ENCODE measurements at places on chromosomes 16 and 17. TPM values are rescaled to one million over a fixed set of nuclear protein-coding genes. Genes with fewer than 3 reads are reported as not detected.
A peak's percentile ranks its signal among the peaks of the same experiment; 100 is the strongest.

Gene TBC1D16
- total RNA-seq = 5.4 TPM

Gene APOBR
- total RNA-seq = 2.9 TPM

Gene MT4
- not detected for total RNA-seq

GRCh38 chr16:30041841-30042240, 10.8 kb upstream of the TLCD3B start:
- no peak overlapping the region for H3K27ac ChIP-seq
- H3K27me3 ChIP-seq = peaks cover 3% of the 10 kb centered on the region
- DNase-seq = no peak
- no peaks in the 10 kb centered on the region for H3K36me3 ChIP-seq
- no peak overlapping the region for H3K4me3 ChIP-seq

GRCh38 chr17:13788385-13788784, 186.7 kb upstream of the HS3ST3A1 start:
- no peak overlapping the region for H3K4me3 ChIP-seq
- no peaks in the 10 kb centered on the region for H3K4me1 ChIP-seq
- H3K27me3 ChIP-seq = no peaks in the 10 kb centered on the region
- peaks cover 2% of the 10 kb centered on the region for H3K36me3 ChIP-seq
- no peak for DNase-seq

- H3K27me3 ChIP-seq = no peaks in the 10 kb centered on the region
- peak overlapping the region; percentile 56 for H3K27ac ChIP-seq
- peaks cover 23% of the 10 kb centered on the region for H3K36me3 ChIP-seq
- DNase-seq = no peak
Measured at GRCh38 chr16:57471852-57472664, 9.6 kb downstream of the POLR2C start.

DNA sequence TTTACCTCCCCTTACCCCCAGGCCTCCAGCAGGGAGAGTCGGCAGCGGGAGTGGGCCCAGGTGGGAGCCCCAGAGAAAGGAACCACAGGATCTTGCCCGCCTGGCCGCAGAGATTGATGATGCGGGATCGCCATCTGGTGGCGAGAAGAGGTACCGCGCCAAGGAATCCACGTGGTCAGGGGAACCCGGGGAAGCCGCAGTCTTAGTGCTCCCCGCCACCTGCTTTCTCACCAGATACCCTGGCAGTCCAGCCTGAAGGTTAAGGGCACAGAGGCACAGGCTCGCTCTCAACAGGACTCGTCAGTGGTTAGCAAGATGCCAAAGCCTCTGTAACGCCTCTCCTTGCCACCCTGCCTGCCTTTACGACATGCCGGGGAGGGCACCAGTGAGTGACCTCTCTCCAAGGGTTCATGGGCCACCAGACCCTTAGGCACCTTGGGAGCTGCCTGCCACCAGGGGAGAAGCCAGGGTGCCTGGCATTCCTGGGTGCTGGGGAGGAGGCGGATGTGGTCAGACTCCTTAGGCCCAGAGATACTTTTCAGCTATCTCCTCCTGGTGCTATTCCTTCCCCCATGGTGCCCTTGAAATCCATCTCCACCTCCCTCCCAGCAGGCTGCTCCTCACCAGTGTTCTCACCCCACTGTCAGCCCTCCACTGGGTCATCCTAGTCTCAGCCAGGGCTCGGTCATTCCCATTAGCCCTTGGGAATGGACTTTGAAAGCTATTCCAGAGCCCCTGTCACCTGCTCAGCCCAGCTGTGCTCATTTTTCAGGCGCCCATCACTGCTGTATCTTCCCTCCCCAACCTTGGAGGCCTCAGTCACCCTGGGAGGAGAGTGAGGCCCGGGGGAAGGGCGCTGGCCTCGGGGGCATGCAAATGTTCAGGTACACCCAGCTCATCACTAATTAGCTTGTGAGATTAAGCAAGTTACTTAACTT, 5.5 kb upstream of the RHBDF2 start:
- H3K27me3 ChIP-seq = no peaks in the 10 kb centered on the region
- H3K4me3 ChIP-seq = no peak overlapping the region
- peak; percentile 93 for DNase-seq
- H3K36me3 ChIP-seq = no peaks in the 10 kb centered on the region
- peaks cover 12% of the 10 kb centered on the region for H3K4me1 ChIP-seq
- H3K27ac ChIP-seq = no peak overlapping the region

DNA sequence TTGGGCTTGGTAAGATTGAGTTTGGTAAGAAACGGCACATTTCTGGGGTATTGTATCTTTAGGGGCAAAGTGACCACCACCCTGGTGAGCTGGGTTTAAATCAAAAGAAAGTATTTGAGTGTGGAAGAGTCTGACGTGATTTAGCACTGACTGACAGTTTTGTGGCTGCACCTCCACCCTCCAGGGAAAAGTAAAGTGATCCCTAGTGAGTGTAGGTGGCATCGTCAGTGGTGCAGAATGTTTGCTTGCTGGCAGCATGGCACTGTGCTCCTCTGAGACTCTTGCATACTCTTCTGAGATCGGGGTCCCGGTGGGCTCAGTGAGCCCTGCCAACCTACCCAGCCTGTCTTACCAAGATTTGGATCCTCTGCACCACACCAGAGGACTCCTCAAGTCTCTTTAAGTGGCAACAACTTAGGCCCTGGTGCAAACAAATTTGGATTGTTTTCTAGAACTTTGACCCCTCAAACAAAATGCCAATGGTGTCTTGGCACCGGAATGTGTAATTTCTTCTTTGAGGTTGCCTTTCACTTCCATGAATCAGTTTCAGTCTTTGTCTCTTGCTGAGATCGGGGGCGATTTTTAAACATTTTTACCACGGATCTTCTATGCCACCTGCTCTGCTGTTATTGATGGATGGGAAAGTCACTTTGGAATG, 2.8 kb downstream of the PRKCB start:
- peak; percentile 23 for DNase-seq
- H3K27ac ChIP-seq = no peak overlapping the region
- H3K27me3 ChIP-seq = peaks cover 2% of the 10 kb centered on the region
- peaks cover 9% of the 10 kb centered on the region for H3K36me3 ChIP-seq
- peak overlapping the region; percentile 94 for H3K4me3 ChIP-seq

GRCh38 chr16:90020260-90020837, 1.1 kb upstream of the DBNDD1 start:
- H3K27me3 ChIP-seq = peaks cover 10% of the 10 kb centered on the region
- no peak overlapping the region for H3K27ac ChIP-seq
- no peak for DNase-seq
- H3K4me3 ChIP-seq = peak overlapping the region; percentile 54

DNA sequence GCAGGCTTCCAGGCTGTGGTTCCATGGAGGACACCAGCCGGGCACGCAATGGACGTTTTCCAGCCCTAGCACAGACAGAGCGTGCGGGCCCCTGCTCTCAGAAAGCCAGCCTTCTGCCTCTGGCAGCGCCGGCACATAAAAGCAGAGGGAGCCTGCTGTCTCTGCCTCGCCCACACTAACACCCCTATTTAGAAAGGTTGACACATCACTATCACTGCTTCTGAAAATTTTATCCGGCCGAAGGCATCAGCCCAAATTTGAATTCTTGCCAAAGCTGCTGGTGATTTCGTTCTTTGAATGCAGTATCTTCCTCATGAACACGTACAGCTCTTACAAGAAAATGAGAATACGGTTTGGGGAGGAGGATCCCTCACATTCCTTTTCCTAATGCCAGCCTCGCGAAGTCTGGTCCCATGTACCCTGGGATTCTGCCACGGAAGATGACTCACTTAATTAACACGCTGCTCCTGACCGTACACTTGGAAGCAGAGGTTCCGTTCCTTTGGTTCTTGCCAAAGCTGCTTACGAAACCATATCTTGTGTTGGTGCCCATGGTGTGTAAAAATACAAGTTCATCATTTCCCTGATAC, 1.3 kb upstream of the RAB11FIP3 start:
- peak overlapping the region; percentile 82 for H3K4me3 ChIP-seq
- H3K4me1 ChIP-seq = peaks cover 28% of the 10 kb centered on the region
- no peak overlapping the region for H3K27ac ChIP-seq

- H3K4me3 ChIP-seq = peak overlapping the region; percentile 76
- peaks cover 5% of the 10 kb centered on the region for H3K4me1 ChIP-seq
- DNase-seq = no peak
- peaks cover 48% of the 10 kb centered on the region for H3K27me3 ChIP-seq
- H3K27ac ChIP-seq = no peak overlapping the region
Measured at GRCh38 chr16:67326115-67326471, 448 bp downstream of the KCTD19 start.

DNA sequence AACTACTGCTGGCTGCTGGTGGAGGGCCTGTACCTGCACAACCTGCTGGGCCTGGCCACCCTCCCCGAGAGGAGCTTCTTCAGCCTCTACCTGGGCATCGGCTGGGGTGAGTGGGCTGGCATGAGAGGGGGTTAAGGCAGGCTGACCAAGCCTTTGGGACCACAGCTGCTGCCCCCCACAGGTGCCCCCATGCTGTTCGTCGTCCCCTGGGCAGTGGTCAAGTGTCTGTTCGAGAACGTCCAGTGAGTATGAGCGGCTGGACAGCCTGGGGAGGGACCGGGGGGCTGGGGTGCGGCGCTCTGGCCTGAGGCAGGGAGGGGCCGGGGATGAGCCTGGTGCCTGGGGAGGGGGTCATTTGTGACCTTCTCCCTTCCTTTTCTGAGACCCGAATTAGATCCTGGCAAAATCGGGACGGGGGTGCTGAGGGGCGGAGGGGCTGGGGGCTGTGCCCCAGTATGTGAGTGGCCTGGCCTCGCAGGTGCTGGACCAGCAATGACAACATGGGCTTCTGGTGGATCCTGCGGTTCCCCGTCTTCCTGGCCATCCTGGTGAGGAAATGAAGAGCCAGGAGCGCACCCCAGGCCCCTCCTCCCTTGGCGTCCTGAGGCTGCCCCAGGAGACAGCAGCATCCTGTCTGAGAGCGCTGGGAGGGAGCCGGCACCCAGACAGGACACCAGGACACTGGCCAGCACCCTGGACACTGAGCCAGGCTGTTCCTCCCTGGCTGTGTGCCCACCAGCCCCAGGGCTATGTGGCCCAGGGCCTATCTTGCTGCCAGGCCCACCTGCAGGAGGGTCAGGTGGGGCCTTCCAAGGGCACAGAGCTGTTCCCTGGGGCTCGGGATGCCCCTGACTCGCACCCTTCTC, 8.0 kb downstream of the GCGR start:
- no peak for DNase-seq
- H3K27me3 ChIP-seq = peaks cover 9% of the 10 kb centered on the region
- no peaks in the 10 kb centered on the region for H3K4me1 ChIP-seq
- no peak overlapping the region for H3K4me3 ChIP-seq
- no peaks in the 10 kb centered on the region for H3K36me3 ChIP-seq

- no peak overlapping the region for H3K4me3 ChIP-seq
- H3K27ac ChIP-seq = no peak overlapping the region
- no peaks in the 10 kb centered on the region for H3K36me3 ChIP-seq
- DNase-seq = no peak
- H3K27me3 ChIP-seq = peaks cover 5% of the 10 kb centered on the region
Measured at GRCh38 chr16:75865736-75866135, 139.4 kb upstream of the CPHXL start.

- H3K27ac ChIP-seq = no peak overlapping the region
- no peak for DNase-seq
- H3K36me3 ChIP-seq = peaks cover 2% of the 10 kb centered on the region
- no peak overlapping the region for H3K4me3 ChIP-seq
Measured at GRCh38 chr17:82118815-82119380, 20.9 kb upstream of the FASN start.

DNA sequence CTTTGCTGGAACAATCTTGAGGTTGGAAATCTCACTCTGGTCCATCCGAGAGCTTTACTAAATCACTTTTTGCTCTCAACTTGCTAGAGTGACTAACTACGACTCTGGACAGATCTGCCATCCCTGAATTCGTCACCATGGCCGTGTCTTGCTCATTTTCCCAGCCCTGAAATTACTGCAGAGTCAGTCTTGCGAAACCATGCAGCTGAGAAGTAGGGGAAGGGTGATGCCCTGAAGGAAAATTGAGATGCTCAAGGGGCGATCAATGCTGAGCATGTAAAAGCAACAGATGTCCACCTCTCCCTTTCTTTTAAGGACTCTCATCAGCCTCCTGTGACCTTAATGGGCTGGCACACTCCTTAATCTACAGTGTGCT, 18.8 kb downstream of the PCTP start:
- DNase-seq = no peak
- no peak overlapping the region for H3K4me3 ChIP-seq
- peaks cover 18% of the 10 kb centered on the region for H3K36me3 ChIP-seq
- no peak overlapping the region for H3K27ac ChIP-seq
- H3K4me1 ChIP-seq = no peaks in the 10 kb centered on the region

- peaks cover 40% of the 10 kb centered on the region for H3K4me1 ChIP-seq
- peaks cover 5% of the 10 kb centered on the region for H3K36me3 ChIP-seq
- H3K4me3 ChIP-seq = peak overlapping the region; percentile 97
- H3K27me3 ChIP-seq = no peaks in the 10 kb centered on the region
Measured at GRCh38 chr16:66603537-66604375, 748 bp upstream of the CMTM3 start.

Data from activated CD4-positive, alpha-beta memory T cell treated with anti-CD3 and anti-CD28 coated beads for 36 hours (primary cell).